ENCODE measurements at places on chromosomes 4 and X. TPM values are rescaled to one million over a fixed set of nuclear protein-coding genes. Genes with fewer than 3 reads are reported as not detected.

GRCh38 chr4:181820553-181820952 is 422.6 kb upstream of the TENM3 start:
- no peak for DNase-seq

- DNase-seq: no peak
Observed at GRCh38 chr4:153246446-153247115, 42.3 kb downstream of the TRIM2 start.

GRCh38 chrX:131764216-131764615 is 220.3 kb downstream of the OR13H1 start:
- DNase-seq: no peak

- no peak for DNase-seq
Observed at GRCh38 chr4:98963538-98964433, 31.7 kb upstream of the METAP1 start.

DNA sequence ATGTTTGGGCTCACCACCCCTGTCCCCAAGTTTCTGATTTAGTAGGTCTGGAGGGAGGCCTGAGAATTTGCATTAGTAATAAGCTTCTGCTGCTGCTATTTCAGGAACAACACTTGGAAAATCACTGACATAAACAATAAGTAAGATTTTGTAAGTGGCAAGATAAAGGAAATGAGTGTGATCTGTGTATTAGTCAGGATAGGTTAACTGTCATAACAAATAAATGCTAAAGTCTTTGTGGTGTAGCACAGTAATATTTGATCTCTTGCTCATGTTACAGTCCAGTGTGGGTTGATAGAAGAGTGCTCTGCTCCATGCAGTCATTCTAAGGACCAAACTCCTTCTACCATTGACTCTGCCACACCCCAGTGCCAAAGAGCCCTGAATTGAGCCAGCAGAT is 67.0 kb downstream of the NHS start:
- no peak for DNase-seq

GRCh38 chr4:143289370-143289769 is 47.3 kb upstream of the GAB1 start:
- no peak for DNase-seq

DNA sequence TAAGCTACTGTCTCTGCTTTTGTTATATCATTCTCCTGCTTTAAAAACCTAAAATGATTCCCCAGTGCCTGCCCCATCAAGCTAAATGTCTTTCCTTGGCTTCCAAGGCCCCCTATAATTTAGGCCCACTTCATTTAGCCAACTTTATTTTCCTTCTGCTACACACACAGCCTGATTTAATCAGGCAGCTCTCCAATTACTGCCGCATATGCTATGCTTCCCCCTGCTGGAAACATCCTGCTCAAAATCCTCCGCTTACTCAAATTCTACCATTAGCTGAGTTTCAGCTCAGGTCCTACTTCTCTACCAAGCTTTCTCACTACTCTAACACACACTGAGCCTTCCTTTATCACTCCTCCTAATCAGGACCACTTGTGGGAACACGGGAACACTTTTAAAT is 17.0 kb downstream of the LAMP2 start:
- no peak for DNase-seq

DNA sequence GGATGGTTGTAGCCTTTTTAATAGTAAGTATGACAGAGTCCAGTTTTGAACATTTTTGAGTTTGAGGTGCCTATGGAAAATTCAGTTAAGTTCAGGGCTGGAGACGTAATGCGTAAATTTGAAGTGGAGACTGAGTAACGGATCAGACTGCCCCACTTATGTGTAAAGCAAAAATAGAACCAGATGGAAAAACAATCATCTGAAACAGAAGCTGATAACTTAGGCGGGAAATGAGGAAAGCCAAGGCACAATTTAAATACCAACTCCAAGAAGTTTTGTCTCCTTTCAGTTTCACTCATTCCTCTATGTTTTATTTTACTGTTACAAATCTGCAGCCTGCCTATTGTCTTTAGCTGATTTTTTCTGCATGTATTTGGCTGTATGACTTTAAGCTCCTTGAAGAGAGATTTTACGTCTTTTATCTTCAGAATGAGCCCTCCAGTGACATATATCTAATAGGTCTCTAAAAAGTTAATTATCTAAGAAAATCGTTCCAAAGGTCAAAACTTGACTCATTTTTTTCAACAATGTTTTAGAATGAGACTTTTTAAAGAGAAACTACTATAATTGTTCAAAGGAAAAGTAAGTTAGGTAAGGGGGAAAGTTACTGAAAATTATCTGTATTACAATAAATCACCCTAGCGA is 1.1 kb downstream of the SGCB start:
- DNase-seq: no peak

Gene ZFYVE28
- 2.0 TPM for total RNA-seq

Gene LDB2
- 0.46 TPM for total RNA-seq

Gene TSPAN5
- 20.5 TPM for total RNA-seq
